ENCODE measurements at places on chromosomes 16 and 17.

- no peak for DNase-seq
Measured at GRCh38 chr16:57775661-57776469, 26.4 kb downstream of the KIFC3 start.

GRCh38 chr17:10458701-10459100 is 10.7 kb downstream of the MYH4 start:
- DNase-seq: no peak

GRCh38 chr17:18195246-18195645 is 11.6 kb downstream of the ALKBH5 start:
- no peak for DNase-seq

GRCh38 chr16:90046971-90047713 is 27.9 kb upstream of the DBNDD1 start:
- DNase-seq: no peak

DNA sequence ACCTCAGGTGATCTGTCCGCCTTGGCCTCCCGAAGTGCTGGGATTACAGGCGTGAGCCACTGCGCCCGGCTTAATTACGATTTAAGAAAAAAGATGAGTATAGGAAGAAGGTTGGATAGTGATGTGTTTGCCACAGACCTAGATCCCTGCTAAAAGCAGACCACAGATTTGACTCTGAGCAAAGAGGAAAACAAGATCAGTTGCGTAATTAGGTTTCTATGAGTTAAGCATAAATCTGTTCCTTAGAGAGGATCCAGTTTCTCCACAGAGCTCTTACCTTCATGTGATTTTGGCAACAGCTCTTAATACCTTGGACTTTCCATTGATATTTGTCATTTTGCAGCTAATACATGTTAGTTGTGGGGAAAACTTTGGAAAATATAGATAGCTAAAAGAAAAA is 31.1 kb downstream of the CDH1 start:
- DNase-seq: no peak

GRCh38 chr16:25256695-25257469 is 763 bp downstream of the ZKSCAN2 start:
- no peak for DNase-seq

Measured in pulmonary artery endothelial cell (primary cell).